ENCODE measurements at places on chromosomes 4 and X. TPM values are rescaled to one million over a fixed set of nuclear protein-coding genes. Genes with fewer than 3 reads are reported as not detected.

DNA sequence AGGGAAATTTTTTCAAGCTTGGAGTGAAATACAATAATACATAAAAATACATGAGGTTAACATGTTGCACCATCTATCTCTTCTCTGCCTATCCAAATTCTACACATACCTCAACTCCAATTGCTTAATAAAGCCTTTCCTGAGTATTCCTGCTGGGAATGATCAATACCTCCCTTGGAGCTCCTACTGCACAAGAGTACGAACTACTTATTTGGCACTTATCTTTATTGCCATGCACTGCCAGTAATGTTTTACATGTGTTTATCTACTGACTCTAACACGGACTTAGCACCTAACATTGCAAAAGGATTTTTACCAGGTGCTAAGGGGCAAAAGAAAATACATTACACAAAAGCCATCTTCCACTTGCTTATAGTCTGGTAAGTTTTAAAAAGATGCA, 80.2 kb downstream of the ADGRA3 start:
- no peak for DNase-seq
- H3K27me3 ChIP-seq: no peaks in the 10 kb centered on the region
- no peaks in the 10 kb centered on the region for H3K36me3 ChIP-seq
- H3K4me1 ChIP-seq: no peaks in the 10 kb centered on the region
- H3K27ac ChIP-seq: no peak overlapping the region

GRCh38 chr4:159341522-159341921, 238.6 kb downstream of the RAPGEF2 start:
- H3K36me3 ChIP-seq: peaks cover 44% of the 10 kb centered on the region
- H3K27ac ChIP-seq: no peak overlapping the region
- DNase-seq: no peak
- H3K4me3 ChIP-seq: no peak overlapping the region
- H3K4me1 ChIP-seq: no peaks in the 10 kb centered on the region

- H3K27me3 ChIP-seq: no peaks in the 10 kb centered on the region
- no peaks in the 10 kb centered on the region for H3K36me3 ChIP-seq
- no peak overlapping the region for H3K27ac ChIP-seq
- H3K4me1 ChIP-seq: no peaks in the 10 kb centered on the region
- no peak for DNase-seq
These were observed 2137.1 kb upstream of the TENM3 start for GRCh38 chr4:180106122-180106521.

- no peak overlapping the region for H3K4me3 ChIP-seq
- no peak overlapping the region for H3K27ac ChIP-seq
- H3K27me3 ChIP-seq: no peaks in the 10 kb centered on the region
- no peak for DNase-seq
- no peaks in the 10 kb centered on the region for H3K36me3 ChIP-seq
- no peaks in the 10 kb centered on the region for H3K4me1 ChIP-seq
These were observed 79.1 kb downstream of the ANKRD50 start for GRCh38 chr4:124633285-124633941.

DNA sequence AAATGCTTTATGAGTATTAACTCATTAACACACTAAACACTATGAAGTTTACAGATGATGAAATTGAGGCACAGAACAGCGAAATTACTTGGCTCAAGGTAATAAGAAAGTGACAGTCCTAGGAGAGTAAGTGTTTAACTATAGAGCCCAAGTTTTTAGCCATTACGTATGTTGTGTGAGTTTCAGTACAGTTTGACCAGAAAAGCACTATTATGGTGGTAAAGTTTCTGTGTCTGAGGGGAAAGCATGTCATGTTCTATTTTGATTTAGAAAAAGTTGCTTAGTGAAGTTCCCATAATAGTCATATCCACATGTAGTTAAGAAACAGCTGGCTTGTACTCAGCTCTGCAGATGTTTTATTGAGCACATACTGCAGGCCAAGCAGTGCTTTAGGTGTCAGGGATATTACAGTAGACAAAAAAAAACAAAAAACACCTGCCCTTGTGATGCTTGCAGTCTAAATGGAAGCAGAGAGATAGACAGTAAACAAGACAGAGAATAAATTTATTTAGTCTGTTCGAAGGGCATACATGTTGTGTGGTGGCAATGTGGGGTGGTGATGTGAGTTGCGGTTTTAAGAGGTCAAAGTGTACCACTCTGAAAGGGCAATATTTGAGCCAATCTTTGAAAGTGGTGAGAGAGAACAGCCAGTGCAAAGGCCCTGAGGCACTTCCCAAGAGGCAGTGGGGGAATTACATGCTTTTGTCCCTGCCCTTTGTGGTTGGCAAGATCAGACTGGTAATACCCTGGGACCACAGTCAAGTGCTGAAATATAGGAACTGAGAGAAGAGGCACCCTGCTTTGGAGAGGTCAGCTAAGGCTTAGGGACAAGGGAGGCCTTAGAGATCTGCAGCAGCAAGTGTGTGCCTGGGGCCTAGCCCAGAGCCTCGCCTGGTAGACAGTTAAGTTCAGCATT, 6.2 kb downstream of the TMEM131L start:
- peaks cover 35% of the 10 kb centered on the region for H3K36me3 ChIP-seq
- H3K27me3 ChIP-seq: no peaks in the 10 kb centered on the region
- no peak overlapping the region for H3K27ac ChIP-seq
- peaks cover 48% of the 10 kb centered on the region for H3K4me1 ChIP-seq
- DNase-seq: no peak

GRCh38 chr4:40750461-40751258, 905 bp downstream of the NSUN7 start:
- H3K36me3 ChIP-seq: no peaks in the 10 kb centered on the region
- H3K27me3 ChIP-seq: peaks cover 46% of the 10 kb centered on the region
- H3K4me3 ChIP-seq: peak overlapping the region; percentile 27
- peaks cover 15% of the 10 kb centered on the region for H3K4me1 ChIP-seq
- H3K27ac ChIP-seq: no peak overlapping the region
- DNase-seq: no peak

The CFAP99 gene
- not detected for total RNA-seq

The BGN gene
- total RNA-seq: 61.0 TPM

The GPRASP1 gene
- 5.8 TPM for total RNA-seq

The GIMD1 gene
- total RNA-seq: not detected

The ARSJ gene
- total RNA-seq: 0.59 TPM

The SLC25A53 gene
- 10.8 TPM for total RNA-seq

Data from heart right ventricle (tissue), 16 donors.